ENCODE measurements at places on chromosomes 13 and 19. TPM values are rescaled to one million over a fixed set of nuclear protein-coding genes. Genes with fewer than 3 reads are reported as not detected.

DNA sequence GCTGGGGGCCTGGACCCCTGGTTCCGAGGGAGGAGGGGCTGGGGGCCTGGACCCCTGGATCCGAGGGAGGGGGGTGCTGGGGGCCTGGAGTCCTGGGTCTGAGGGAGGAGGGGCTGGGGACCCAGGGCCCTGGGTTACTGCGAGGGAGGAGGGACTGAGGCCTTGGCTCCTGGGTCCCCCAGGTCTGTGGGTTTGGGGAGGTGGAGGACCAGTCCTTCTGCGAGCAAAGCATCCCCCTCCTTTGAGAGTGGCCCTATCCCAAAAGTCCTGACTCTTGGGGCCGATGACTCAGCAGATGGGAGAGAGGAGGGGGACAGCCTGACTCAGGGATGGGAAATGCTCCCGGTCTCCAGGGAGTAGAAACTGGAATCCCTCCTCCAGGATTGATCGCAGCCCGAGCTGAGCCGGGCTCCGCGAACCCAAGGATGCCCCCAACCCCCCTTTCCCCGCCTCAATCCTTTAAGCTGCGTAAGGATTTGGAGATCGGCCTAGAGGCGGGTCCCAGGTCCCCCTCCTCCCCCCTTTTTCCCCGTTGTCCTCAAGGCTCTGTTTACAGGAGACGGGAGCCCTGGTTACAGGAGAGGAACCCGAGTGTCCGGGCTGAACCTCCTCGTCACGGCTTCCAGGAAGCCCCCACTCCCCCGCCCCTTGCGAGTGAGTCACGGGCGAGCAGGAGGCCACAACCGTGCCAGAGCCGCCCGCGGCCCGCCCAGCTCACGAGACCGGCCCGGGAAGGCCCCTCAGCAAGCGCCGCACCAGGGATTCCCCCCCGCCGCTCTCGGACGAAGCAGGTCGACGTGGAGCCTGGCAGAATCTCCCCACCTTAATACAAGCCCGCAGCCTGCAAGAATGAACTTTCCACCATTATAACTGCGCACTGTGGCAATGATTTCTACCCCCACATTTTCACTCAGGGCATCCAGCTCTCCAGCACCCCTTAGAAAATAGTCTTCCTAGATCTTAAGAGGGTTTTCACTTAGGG, 3.0 kb upstream of the ZFP36 start:
- H3K4me3 ChIP-seq = peak overlapping the region; percentile 29
- H3K27ac ChIP-seq = peak overlapping the region; percentile 98
- no peaks in the 10 kb centered on the region for H3K27me3 ChIP-seq
- peaks cover 11% of the 10 kb centered on the region for H3K36me3 ChIP-seq

- H3K4me1 ChIP-seq = peaks cover 5% of the 10 kb centered on the region
- no peak overlapping the region for H3K4me3 ChIP-seq
- no peaks in the 10 kb centered on the region for H3K27me3 ChIP-seq
- no peak overlapping the region for H3K27ac ChIP-seq
Observed at GRCh38 chr13:77729502-77730221, 32.2 kb downstream of the SLAIN1 start.

The NLRP11 gene
- total RNA-seq = not detected

The LGALS7B gene
- not detected for total RNA-seq

DNA sequence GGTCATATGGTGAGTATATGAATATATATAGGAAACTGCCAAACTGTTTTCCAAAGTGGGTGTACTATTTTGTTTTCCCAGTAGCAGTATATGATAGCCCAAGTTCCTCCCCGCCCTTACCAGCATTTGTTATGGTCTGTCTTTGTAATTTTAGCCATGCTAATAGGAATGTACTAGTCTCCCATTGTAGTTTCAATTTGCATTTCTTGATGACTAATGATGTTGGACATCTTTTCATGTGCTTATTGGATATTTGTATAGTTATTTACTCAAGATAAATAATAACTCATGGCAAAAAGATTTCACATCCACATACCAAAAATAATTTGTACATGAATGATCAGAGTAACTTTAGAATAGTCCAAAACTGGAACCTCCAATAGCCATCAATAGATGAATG, 75.3 kb upstream of the SERP2 start:
- H3K27ac ChIP-seq = no peak overlapping the region
- H3K4me1 ChIP-seq = peaks cover 51% of the 10 kb centered on the region
- no peaks in the 10 kb centered on the region for H3K36me3 ChIP-seq
- DNase-seq = no peak

DNA sequence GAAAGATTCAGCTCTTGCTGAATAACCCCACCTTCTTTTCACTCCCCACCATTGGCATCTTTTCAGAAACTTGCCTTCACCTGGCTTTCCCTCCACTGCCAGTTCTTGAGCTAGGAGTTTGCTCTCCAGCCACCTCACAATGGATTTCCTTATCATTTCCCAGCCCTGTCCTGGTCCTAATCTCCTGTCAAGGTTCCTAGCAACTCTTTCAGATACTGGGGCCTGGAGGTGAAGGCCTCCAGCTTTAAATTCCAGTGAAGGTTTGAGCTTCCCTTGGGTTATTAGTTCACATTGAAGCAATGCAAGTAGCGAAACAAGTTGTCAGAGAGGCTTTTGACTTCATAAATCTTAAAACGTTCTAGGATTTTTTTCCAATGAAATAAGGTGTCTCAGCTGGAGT, 320.8 kb upstream of the MAB21L1 start:
- H3K4me1 ChIP-seq = no peaks in the 10 kb centered on the region
- no peak overlapping the region for H3K27ac ChIP-seq
- no peak overlapping the region for H3K4me3 ChIP-seq
- no peaks in the 10 kb centered on the region for H3K27me3 ChIP-seq

- no peak overlapping the region for H3K27ac ChIP-seq
- no peak for DNase-seq
- no peaks in the 10 kb centered on the region for H3K4me1 ChIP-seq
- H3K27me3 ChIP-seq = no peaks in the 10 kb centered on the region
Observed at GRCh38 chr19:57271280-57271679, 9.0 kb upstream of the ZNF460 start.

- peaks cover 67% of the 10 kb centered on the region for H3K36me3 ChIP-seq
- H3K4me1 ChIP-seq = peaks cover 8% of the 10 kb centered on the region
- H3K27me3 ChIP-seq = no peaks in the 10 kb centered on the region
Observed at GRCh38 chr19:46696866-46697203, 20.1 kb downstream of the PRKD2 start.

The CRX gene
- not detected for total RNA-seq

GRCh38 chr13:81676008-81676407, 1335.1 kb upstream of the SPRY2 start:
- H3K27me3 ChIP-seq = no peaks in the 10 kb centered on the region
- no peaks in the 10 kb centered on the region for H3K4me1 ChIP-seq
- DNase-seq = no peak
- H3K27ac ChIP-seq = no peak overlapping the region

Data from heart left ventricle (tissue), 16 donors.